Cortex of kidney (tissue), 1 donor: ENCODE measurements at places on chromosomes 6 and 20.

- DNase-seq: no peak
Measured at GRCh38 chr20:57695012-57695411, 14.8 kb downstream of the PMEPA1 start.

- no peak for DNase-seq
Measured at GRCh38 chr6:18495236-18495635, 108.1 kb downstream of the RNF144B start.

- no peak for DNase-seq
Measured at GRCh38 chr20:57071954-57072583, 194.4 kb downstream of the BMP7 start.

DNA sequence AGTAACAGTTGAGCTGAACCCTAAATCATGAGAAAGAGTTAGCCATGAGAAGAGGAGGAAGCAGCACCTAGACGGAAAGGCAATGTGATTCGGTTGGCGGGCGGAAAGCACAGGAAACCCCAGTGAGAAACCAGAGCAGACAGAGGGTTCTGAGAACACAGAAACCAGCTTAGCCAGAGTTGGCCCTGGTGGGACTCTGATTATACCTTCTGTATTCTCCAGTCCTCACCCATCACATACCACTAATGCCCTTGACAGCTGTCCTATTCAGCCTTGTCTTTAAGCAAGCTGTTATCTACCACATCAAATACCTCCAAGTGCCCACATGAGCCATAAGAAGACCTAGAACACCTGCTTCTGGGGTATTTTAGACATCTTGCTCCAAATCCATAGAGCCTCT is 58.9 kb upstream of the LRRC1 start:
- DNase-seq: no peak

DNA sequence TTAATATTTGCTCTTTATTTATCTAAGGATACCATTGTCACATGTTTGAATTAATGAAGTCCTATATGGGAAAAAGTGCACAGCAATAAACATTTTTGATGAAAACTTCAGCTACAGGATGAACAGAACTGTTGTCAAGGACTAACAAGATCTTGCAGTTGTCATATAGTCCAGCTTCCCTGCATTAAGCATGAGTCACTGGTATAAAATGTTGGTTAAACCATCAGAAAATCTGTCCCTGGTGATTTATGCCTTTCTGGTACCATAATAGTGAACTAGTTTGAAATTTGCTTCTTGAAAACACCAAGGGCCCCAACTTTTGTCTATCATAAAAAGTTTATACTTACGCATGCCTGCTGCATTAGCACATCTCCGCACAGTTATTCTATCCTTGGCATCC is 60.4 kb upstream of the RSPO3 start:
- DNase-seq: no peak

DNA sequence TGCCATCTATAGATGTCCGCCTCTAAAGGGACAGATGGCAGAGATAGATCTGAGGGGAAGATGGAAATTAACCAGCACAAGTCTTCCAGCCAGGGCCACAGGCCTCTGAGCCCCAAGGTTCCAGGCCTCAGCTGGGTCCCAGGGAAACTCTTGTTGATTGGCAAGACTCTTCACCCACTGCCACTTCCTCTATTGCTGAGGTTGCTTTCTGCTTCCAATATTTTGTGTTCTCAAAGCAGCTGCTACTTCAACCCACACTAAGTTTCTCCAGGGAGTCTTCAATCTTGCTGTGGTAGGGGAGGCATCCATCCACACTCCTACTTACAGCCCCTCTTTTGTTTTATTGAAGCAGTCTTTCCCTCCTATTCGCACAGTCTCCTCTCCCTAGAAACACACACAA is 36.4 kb upstream of the SASH1 start:
- DNase-seq: no peak

DNA sequence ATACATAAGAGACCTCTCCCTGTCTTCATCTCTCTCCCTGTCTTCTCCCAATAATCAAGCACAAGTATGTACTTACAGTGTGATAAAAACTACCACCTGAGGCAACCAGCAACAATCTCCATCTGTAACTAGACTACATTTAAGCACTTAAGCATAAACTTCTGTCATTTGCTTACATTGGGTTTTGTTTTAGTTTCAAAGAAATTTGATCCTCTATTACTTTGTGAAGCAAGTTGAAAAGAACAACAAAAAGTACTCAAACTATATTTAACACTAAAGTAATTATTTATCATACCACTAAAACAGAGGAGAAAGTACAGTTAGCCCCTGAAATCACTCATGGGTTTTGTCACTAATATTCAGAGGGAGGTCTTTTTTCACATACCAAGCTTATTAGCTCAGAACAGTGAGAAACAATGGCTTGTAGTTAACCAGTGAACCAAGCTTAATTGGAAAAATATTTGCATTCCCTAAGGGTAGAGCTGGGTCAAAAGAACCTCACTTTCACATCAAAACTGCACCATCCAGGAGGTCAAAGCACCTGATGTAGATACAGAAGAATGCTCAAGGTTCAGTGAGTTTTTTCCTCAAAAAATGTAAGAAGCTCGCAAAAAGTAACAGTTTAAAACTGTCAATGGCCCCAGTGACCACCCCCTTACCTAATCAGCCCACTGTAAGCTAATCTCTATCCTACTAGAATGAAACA is 34.1 kb downstream of the DCDC2 start:
- DNase-seq: no peak

- no peak for DNase-seq
Measured at GRCh38 chr6:45256697-45257695, 71.1 kb upstream of the RUNX2 start.

GRCh38 chr6:48619771-48620170 is 508.8 kb upstream of the PTCHD4 start:
- DNase-seq: no peak
